CD4-positive, alpha-beta T cell treated with Interleukin-15 for 4 hours (primary cell): ENCODE measurements at places on chromosomes 6 and 20.
A peak's percentile ranks its signal among the peaks of the same experiment; 100 is the strongest.

- DNase-seq = no peak
These were observed 83.6 kb upstream of the MYLIP start for GRCh38 chr6:16045238-16045637.

DNA sequence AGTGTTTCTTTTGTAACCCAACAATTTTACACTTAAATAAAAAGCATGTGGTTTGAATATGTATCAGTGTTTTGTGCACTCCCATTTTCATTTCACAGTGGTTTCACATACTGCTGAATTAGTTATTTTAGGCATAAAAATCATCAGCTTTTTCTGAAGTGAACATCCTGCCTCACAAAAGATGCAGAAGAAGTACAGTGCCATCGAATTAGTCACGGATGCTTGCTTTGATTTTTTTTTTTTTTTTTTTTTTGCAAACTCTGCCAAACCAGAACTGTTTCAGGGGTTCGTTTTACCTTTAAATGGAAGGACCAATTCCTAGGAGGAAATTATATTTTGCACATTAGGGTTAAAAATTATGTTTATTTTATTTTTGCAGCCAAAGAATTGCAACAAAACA lies 158.6 kb downstream of the RPS12 start:
- no peak for DNase-seq

DNA sequence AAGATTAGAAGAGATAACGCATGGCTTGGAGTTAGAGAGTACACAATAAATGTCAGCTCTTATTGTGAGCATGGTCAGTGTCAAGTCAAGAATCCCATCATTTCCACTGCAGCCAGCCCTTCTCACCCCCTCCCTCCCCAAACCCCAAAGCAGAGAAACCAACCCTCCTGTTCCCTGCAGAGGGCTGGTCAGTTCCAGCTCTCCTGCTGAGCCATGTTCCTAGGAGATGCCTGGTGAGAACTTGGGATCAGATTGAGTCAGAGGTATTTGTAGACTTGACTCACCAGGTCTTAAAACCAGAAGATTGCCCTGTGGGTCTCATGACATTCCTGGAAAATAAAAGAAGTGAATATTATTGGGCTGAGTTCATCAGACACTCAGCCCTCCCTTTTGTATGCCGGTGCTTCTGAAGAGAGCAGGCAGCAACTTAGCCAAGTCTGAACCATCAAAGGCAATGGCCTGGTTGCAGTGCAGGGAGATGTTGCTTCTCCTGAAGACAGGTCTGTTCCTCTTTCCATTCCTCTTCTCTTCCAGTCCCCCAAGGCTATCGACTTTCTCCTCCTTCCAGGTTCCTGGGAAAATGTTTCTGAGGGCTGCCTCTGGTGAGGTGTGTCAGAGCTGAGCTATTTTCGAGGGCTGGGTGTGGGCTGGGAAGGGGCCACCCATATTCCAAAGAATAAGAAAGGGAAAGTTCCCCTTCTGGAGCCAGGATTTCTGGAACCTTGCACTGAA lies 278.2 kb upstream of the SUPT3H start:
- no peak for DNase-seq

- no peak for DNase-seq
These were observed 162.7 kb downstream of the MEI4 start for GRCh38 chr6:77815531-77815930.

- peak; percentile 87 for DNase-seq
These were observed 667 bp downstream of the STX11 start for GRCh38 chr6:144150710-144151657.

DNA sequence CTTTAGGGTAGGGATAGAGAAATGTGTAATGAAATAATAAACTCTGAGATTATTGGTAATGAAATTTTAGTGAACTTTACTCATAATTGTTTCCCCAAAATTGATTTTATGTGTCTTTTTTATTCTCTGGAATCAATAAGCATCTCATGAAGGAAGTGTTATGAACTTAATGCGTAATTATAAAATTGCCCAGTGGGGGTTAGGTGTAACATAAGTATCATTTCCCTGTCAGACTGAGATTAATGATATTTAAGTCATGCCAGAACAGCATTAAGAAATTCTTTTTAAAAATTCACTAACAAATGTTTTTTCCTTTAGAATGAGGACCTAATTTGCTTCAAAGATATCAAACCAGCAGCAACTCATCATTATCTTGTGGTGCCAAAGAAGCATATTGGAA lies 10.0 kb downstream of the HINT3 start:
- no peak for DNase-seq

DNA sequence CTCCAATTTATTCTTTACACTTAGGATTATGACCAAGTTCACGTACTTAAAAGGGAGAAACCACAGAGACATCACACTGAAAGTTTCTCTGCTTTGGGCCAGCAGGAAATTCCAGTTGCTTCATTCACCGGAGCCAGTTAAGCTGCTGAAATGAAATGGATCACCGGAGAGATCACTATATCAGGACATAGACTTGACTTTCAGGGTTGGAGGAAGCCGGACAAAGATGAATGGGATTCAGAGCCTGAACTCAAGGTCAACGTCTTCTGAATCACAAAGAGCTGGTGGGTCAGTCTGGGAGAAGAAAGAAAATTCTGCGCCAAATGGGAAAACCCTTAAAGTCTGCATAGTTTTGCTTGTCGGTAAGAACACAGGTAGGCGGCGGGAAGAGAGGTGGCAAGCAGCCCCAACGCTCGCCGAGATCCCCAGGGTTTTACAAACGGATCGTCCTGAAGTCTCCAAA lies 81.9 kb upstream of the CCDC28A start:
- DNase-seq = no peak

- no peak for DNase-seq
These were observed 11.1 kb upstream of the EXOC2 start for GRCh38 chr6:704046-704445.

DNA sequence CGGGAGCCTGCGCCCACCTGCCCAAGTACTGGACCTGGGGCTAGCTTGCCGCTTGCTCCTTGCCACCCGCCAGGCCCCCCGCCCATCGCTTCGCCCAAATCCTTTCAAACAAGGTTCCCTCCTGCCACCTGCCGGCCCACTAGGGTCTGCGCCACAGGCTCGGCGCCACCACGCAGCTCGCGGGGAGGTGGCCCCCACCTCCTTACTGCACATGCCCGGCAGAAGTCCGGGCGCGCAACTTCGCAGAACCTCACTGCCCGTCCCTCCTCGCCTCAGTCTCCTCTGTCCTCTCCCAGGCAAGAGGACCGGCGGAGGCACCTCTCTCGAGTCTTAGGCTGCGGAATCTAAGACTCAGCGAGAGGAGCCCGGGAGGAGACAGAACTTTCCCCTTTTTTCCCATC lies 11.2 kb downstream of the GNAS-AS1 start:
- peak; percentile 34 for DNase-seq

DNA sequence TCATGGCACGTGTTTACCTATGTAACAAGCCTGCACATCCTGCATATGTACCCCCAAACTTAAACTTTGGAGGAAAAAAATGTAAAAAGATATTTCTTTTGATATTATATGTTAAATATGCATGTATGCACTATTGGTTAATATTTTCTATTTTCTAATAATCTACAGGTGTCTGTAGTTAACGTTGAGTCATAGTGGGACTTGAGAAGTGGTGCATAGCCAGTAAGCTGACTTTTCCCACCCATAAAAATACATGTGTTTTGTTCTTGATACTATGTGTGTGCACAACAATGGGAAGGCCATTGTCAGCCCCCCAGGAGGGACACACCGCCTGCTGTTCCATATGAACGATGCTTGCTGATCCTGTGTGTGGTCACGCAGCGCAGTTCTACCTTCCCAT lies 49.1 kb downstream of the FAM120B start:
- DNase-seq = no peak

GRCh38 chr20:21714297-21715192 lies 9.1 kb downstream of the PAX1 start:
- DNase-seq = no peak
